HCT116 (cell line): ENCODE measurements at places on chromosomes 2 and 18. TPM values are rescaled to one million over a fixed set of nuclear protein-coding genes. Genes with fewer than 3 reads are reported as not detected.
A peak's percentile ranks its signal among the peaks of the same experiment; 100 is the strongest.

DNA sequence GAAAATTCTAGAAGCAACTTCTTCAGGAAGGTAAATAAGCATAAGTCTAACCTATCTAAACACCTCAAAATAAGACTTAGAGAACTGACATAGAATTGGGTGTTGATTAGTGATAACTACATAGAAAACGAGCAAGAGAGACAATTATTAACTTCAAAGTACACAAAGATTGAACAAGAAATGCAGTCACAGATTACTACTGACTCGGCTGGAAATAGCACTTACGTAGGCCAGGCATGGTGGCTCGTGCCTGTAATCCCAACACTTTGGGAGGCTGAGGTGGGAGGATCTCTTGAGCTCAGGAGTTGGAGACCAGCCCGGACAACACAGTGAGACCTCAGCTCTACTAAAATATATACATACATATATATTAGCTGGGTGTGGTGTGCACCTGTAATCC, 95.3 kb downstream of the NOL10 start:
- H3K27me3 ChIP-seq = no peaks in the 10 kb centered on the region
- H3K4me1 ChIP-seq = no peaks in the 10 kb centered on the region
- no peak overlapping the region for H3K4me3 ChIP-seq
- peaks cover 17% of the 10 kb centered on the region; the same call in 1 of the 2 replicates for H3K36me3 ChIP-seq
- DNase-seq = no peak
- no peak overlapping the region for H3K27ac ChIP-seq

- H3K27ac ChIP-seq = no peak overlapping the region
- H3K27me3 ChIP-seq = no peaks in the 10 kb centered on the region
- H3K4me1 ChIP-seq = no peaks in the 10 kb centered on the region
- H3K36me3 ChIP-seq = no peaks in the 10 kb centered on the region
Measured at GRCh38 chr2:68452158-68452900, 14.8 kb downstream of the FBXO48 start.

DNA sequence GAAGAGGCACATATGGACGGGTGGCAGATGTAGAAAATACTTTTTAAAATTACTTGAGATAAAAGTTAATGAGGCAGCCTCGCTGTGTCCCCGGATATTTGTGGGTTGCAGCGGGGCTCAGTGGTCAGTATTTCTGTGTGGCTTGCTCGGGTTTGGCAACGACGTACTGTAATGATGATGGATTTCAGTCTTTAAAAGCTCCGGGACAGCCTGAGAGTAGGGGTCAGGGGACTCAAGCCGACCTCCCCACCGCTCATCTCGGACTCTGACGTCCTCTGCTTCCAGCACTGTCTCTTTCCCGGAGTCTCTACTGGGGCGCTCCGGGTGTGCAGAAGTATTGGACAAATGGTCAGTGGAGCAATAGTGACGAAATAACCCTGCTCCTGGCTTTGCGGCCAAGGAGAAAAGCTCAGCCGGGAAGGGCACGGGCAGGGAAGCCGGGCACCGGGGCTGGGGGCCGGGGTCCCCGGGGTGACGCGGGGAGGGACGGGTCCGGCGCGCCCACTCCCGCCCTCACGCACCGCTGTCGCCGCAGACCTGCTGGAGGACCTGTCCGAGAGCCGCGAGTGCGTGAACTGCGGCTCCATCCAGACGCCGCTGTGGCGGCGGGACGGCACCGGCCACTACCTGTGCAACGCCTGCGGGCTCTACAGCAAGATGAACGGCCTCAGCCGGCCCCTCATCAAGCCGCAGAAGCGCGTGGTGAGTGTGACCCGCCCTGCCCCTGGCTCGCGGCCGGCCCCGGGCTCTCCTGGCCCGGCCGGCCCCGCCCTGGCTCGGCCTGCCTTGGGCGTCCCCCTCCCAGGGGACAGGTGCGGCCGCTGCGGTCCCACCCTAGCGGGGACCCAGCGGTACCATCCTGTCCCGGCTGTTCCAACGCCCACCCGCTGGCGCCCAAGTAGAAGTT, 7.3 kb downstream of the GATA6 start:
- no peak overlapping the region for H3K4me3 ChIP-seq
- H3K4me1 ChIP-seq = no peaks in the 10 kb centered on the region
- DNase-seq = no peak
- H3K27me3 ChIP-seq = no peaks in the 10 kb centered on the region
- no peaks in the 10 kb centered on the region for H3K36me3 ChIP-seq

RAB6C gene
- not detected for total RNA-seq

C2orf80 gene
- not detected for total RNA-seq

FEV gene
- not detected for total RNA-seq

- H3K36me3 ChIP-seq = no peaks in the 10 kb centered on the region
- H3K27me3 ChIP-seq = no peaks in the 10 kb centered on the region
- H3K4me1 ChIP-seq = no peaks in the 10 kb centered on the region
- no peak overlapping the region for H3K4me3 ChIP-seq
- no peak overlapping the region for H3K27ac ChIP-seq
Measured at GRCh38 chr2:46200100-46200690, 97.0 kb upstream of the EPAS1 start.

GRCh38 chr2:121969166-121969565, 213.7 kb downstream of the TSN start:
- no peak for DNase-seq
- no peak overlapping the region for H3K27ac ChIP-seq
- peaks cover 44% of the 10 kb centered on the region for H3K27me3 ChIP-seq
- no peaks in the 10 kb centered on the region for H3K36me3 ChIP-seq

GRCh38 chr2:228628682-228629081, 447.2 kb upstream of the SPHKAP start:
- no peak overlapping the region for H3K27ac ChIP-seq
- no peaks in the 10 kb centered on the region for H3K27me3 ChIP-seq
- no peak overlapping the region for H3K4me3 ChIP-seq
- no peaks in the 10 kb centered on the region for H3K4me1 ChIP-seq
- DNase-seq = no peak
- H3K36me3 ChIP-seq = no peaks in the 10 kb centered on the region

DNA sequence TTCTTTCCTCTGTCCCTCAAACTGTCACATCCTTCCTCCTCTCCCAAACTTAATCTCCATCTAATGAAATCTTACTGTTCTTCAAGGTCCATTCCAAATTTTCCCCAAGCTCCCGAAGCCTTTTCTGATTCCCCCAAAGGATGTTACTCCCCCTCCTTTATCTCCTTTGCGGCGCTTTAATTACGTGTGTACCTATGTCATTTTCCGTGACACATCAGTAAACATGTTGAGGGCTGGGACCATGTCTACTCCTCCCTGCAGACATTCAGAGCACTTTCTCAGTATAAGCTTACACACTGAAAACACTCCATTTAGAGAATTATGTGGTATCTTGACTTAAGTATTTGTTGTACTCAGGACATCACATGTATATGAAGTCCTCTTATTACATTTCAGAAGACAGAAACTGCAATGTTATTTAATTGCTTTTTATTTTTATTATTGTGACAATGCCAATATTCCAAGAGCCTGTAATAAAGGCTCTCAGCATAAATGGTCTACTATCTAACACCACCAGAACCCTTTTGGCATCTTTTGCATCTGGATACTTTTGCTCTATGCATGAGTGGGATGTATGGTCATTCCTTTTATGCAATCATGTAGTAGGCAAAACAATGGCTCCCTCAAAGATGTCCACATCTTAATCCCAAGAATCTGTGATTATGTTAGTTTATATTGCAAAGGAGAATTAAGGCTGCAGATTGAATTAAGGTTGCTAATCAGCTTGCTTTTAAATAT, 1.8 kb downstream of the NMI start:
- no peak for DNase-seq
- H3K27me3 ChIP-seq = no peaks in the 10 kb centered on the region
- no peak overlapping the region for H3K4me3 ChIP-seq
- H3K36me3 ChIP-seq = no peaks in the 10 kb centered on the region
- peaks cover 20% of the 10 kb centered on the region for H3K4me1 ChIP-seq
- H3K27ac ChIP-seq = no peak overlapping the region

CFLAR gene
- 35.6 TPM for total RNA-seq

DNA sequence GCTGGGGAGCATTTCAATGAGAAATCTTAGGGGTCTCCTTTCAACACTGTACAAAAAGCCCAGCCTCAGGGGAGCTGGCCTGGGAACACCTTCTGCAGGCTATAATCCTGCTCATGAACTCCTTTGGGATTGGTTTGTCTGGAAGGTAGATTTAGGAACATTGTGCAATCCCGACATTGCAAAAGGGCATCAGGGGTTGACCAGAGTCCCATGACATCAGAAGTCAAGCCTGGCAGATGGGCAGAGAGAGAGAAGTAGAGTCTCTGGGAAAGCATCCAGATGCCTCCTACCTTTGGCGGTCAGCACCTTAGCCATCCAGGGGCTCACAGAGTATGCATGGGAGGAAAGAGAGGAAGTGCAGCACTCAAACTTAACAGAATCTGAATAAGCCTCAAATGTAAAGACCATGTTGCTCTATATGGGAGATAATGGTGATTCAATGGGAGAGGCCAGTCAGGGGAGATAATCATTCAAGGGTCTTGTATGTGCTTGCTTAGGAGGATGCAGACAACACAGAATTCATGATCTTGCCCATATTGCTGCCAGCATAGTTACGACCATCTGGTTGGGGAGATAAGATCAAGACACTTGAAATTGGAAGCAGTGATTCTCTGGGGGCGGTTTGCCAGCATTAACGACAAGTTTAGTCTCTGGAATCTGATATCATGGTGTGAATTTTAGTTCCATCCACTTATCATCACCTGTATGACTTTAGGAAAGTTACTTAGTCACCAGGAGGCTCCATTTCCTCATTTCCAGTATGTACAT, 58.3 kb upstream of the UPP2 start:
- no peak overlapping the region for H3K4me3 ChIP-seq
- H3K27me3 ChIP-seq = no peaks in the 10 kb centered on the region
- H3K4me1 ChIP-seq = no peaks in the 10 kb centered on the region
- H3K36me3 ChIP-seq = no peaks in the 10 kb centered on the region
- no peak overlapping the region for H3K27ac ChIP-seq
- DNase-seq = no peak

GRCh38 chr2:238069021-238069709, 8.4 kb downstream of the SCLY start:
- no peak overlapping the region for H3K27ac ChIP-seq
- H3K36me3 ChIP-seq = peaks cover 16% of the 10 kb centered on the region
- DNase-seq = no peak

DNA sequence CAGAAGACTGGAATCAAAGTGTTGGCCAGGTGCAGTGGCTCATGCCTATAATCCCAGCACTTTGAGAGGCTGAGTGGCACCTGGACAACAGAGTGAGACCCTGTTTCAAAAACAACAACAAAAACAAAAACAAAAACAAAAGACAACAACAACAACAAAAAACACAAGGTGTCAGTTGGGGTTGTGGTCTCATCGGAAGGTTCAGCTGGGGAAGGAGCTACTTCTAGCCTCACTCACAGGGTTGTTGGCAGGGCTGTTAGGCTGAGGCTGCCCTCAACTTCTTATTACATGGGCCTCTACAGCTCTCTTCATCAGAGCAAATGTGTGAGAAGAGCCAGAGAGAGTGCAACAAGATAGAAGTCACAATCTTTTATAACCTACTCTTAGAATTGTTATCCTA, 34.6 kb upstream of the CAB39 start:
- H3K4me3 ChIP-seq = no peak overlapping the region
- no peak for DNase-seq
- no peaks in the 10 kb centered on the region for H3K36me3 ChIP-seq
- H3K27ac ChIP-seq = no peak overlapping the region
- no peaks in the 10 kb centered on the region for H3K27me3 ChIP-seq

C2orf74 gene
- not detected for total RNA-seq

UGT1A6 gene
- total RNA-seq = not detected

GRCh38 chr2:58571181-58571852, 330.2 kb upstream of the FANCL start:
- peak; percentile 77 for DNase-seq
- H3K4me3 ChIP-seq = no peak overlapping the region
- no peaks in the 10 kb centered on the region for H3K27me3 ChIP-seq

DNA sequence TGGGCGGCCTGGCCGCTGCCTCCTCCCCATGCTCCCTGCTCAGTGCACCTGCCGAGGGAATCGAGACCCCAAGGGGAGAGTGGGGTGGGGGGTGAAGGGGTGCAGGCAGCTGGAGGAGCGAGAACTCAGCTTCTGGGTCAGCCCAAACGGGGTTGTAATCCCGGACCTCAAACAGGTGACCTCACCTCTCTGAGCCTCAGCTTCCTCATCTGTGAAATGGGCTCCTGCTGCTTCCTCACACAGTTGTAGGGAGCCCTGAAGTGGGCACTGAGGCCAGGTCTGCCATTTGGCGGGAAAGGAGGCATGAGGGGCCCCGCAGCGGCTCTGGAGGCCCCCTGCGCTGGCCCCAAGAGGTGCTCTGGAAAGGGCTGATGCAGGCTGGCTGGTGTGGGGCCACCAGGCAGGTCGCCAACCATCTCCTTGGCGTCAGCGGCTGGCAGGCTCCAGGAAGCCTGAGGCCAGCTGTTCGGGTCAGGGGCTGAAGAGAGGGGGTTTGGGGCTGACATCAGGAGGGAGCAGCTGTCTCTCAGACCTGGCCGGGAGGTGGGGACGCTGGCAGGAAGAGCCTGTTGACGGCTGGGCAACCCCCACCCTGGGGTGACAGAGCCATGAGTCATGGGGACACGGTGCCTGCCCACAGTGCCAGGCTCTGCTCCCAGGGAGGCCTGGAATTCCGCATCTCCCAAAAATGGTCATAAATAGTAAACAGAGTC, 4.9 kb downstream of the KLHL30 start:
- H3K27me3 ChIP-seq = no peaks in the 10 kb centered on the region
- H3K27ac ChIP-seq = peak overlapping the region; percentile 26; the same call in 1 of the 2 replicates
- peaks cover 47% of the 10 kb centered on the region for H3K4me1 ChIP-seq

GRCh38 chr2:3944071-3944470, 240.7 kb downstream of the DCDC2C start:
- no peak overlapping the region for H3K4me3 ChIP-seq
- H3K4me1 ChIP-seq = no peaks in the 10 kb centered on the region
- no peak for DNase-seq
- H3K27ac ChIP-seq = no peak overlapping the region
- no peaks in the 10 kb centered on the region for H3K36me3 ChIP-seq

DNA sequence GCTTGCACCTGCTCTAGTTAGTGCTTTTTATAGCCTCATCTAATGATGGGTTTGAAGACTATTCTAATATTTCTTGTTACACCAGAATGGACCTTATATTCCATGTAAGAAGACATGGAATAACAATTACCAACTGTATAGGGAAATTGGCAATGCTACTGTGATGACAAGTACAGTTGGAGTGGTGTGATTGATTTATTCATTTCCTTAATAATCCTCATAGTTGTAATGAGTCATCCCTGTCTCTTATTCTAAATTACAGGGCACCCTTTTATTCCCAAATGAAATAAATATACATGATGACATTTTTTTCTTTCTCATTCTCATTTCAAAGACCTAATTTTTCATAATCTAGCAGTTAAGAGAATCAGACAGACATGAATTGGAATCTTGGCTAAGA, 18.3 kb upstream of the TLK1 start:
- H3K27me3 ChIP-seq = no peaks in the 10 kb centered on the region
- no peaks in the 10 kb centered on the region for H3K36me3 ChIP-seq
- no peak for DNase-seq

KRTCAP3 gene
- 65.7 TPM for total RNA-seq

- no peak overlapping the region for H3K4me3 ChIP-seq
- no peaks in the 10 kb centered on the region for H3K27me3 ChIP-seq
- no peaks in the 10 kb centered on the region for H3K4me1 ChIP-seq
- H3K27ac ChIP-seq = no peak overlapping the region
- no peaks in the 10 kb centered on the region for H3K36me3 ChIP-seq
Measured at GRCh38 chr2:161436411-161436810, 20.3 kb downstream of the TBR1 start.

MOCOS gene
- total RNA-seq = 12.1 TPM

KIF3C gene
- total RNA-seq = 5.4 TPM
